ENCODE measurements at places on chromosomes 2 and 18.

GRCh38 chr2:19700861-19701585, 200.8 kb downstream of the TTC32 start:
- DNase-seq, result no peak

GRCh38 chr2:120787822-120788700, 52.4 kb downstream of the GLI2 start:
- peak; percentile 64 for DNase-seq

- DNase-seq, result no peak
These were observed 337.7 kb upstream of the CHAC2 start for GRCh38 chr2:53429901-53430300.

- DNase-seq, result no peak
These were observed 20.2 kb upstream of the CALCRL start for GRCh38 chr2:187468262-187468661.

DNA sequence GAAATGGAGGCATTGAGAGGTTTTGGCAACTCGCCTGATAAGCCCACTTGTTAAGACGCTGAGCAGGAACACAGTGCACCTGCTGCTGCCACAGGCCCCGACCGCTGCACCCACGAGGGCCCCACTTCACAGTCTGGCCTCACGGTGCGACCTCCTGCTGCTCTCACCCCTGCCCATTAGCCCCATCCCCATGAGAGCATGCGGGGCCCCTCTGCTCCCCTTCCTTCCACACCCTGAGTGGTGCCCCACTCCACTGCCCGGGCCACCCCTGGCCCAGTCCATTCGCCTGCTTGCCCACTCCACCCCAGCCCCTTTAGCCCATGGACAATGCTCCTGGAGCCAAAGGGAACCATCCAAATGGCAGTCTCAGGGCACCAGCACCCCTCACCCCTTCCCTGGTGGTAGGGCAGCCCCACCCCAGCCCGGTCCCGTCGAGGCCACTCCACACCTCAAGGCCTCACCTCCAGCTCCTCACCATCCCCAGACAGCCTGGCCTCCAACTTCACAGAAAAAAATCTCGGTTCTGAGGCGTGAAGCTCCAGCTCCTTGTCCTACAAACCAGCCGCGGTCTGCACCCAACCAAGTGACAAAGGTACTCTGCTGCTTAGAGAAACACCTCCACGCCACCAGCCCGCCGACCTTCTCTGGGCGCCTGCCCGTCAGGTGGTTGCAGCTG, 6.7 kb upstream of the GPR55 start:
- no peak for DNase-seq

- no peak for DNase-seq
These were observed 196.5 kb upstream of the THUMPD2 start for GRCh38 chr2:39975476-39976020.

DNA sequence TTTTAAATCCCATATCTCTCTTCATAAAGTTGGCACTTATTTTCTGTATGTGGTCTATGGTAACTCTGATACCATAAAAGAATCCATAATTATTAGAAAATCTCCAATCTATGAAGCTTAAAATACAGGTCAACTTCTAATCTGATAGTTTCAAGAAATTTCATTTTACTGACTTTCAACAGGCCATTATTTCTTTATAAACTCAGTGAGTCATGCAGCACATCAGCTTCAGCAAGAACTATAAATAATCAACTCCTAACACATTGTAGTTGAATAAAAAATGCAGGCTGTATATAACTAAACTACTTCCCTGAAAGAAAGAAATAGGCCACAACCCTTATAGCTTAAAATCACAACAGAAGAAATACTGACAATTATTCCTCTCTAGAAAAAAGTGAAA, 204.3 kb upstream of the CCDC150 start:
- DNase-seq, result no peak

- no peak for DNase-seq
These were observed 14.2 kb downstream of the PLEK start for GRCh38 chr2:68379184-68379708.

DNA sequence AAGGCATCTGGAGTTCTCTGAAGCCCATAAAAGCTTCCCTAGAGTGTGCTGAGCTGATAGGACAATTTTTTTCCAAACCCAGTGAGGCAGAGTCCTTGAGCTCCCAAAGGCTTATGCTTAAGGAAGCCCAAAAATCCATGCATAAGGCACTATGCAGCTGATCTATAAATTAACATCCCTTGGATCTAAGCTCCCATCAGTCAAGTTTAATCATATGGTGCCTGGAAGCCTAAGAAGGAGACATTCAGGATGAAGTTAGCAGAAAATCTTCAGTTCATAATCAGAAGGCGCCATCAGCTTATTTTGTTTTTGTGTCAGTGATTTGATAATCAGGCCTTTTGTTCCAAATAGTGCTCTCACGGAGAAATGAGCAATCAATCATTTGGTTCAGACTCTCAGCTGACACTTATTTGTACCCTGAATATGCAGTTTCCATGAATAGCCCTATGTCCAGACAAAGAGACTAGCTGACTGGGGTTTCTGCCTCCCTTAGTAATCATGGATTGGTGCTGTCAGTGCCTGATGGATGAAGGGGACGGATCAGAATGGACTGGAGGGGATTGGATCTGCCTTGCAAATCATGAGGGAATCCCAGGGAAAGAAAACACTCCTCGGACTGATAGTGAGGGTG, 464.8 kb upstream of the RGPD4 start:
- DNase-seq, result no peak

GRCh38 chr2:85914922-85915321, 26.1 kb upstream of the ST3GAL5 start:
- no peak for DNase-seq
